ENCODE measurements at places on chromosomes 7 and 10. TPM values are rescaled to one million over a fixed set of nuclear protein-coding genes. Genes with fewer than 3 reads are reported as not detected.

The AFAP1L2 gene
- 27.3 TPM for polyA plus RNA-seq

The SPDYE11 gene
- polyA plus RNA-seq, result not detected

DNA sequence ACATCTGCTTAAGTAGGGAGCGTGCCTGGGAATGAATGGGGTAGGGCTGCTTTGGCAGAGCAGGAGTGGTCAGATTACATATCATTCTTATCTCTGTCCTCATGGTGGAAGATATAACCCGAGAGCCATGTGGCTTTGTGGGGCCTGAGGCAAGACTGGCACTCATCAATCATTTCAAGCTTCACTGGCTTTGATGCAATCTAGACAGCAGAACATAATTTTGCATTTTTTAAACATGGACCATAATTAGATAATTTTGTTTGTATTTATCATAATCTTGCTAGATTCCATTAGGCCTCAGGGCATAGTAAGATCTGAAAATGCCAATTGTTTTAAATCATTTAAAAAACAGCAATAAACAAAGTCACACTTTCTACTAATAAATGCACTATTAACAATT is 480.3 kb downstream of the NXPH1 start:
- no peak for DNase-seq

GRCh38 chr7:144908943-144909556 is 73.2 kb upstream of the TPK1 start:
- DNase-seq, result no peak

GRCh38 chr7:131203291-131203976 is 124.2 kb upstream of the MKLN1 start:
- no peak for DNase-seq

The KLF6 gene
- 31.9 TPM for polyA plus RNA-seq

GRCh38 chr7:113550966-113551365 is 367.8 kb downstream of the PPP1R3A start:
- DNase-seq, result no peak

DNA sequence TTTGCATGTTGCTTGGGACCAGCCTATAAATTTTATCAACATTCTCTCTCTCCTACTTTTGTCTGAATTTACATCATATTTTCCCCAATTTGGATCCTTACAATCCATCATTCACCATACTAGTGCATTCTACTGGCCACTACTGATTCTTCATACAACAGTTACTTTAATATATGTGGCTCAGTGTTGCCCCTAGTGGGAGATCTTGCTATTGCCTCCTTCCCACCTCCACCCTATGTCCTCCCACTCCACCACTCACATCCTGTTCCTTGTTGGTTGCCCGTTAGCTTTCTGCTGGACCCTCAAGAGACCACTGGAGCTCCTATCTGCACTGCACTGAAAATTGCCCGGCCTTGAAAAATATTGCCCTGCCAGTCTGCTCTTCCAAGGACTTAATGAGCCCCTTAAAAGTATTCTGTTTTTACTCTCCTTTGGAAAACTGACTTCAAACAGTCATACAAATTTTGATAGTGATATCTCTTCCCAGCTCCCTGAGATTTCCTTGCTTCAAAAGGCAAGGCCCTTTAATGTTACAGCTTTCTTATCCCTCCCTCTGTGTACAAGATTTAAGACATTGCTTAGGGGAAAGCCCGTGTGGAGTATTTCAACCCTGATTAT is 243.2 kb upstream of the TMEM229A start:
- peak; percentile 32 for DNase-seq

DNA sequence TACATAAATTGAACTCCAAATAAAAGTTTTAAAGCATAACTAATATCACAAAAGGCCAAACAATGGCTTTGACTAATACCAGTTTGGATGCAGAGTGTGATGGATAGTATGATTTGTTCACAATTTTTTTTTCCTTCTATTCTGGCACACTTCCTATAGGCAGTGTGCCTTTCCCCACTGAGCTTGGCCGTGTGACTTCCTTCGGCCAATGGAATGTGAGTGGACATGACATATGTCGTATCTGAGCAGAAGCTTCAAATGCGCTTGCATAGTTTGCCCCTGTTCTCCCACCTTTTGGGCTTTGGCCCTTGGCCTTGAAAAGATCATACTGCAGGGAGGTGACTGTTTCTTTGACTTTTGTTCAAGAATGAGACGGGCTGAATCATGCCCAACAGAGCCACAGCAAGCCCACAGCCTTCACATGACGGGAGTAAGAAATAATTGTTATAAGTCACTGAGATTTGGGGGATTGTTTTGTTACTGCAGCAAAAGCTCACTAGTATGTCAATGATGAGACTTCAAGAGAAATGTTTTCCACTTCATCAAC is 279.9 kb upstream of the NEBL start:
- DNase-seq, result no peak

GRCh38 chr7:8105449-8106095 is 137.0 kb downstream of the GLCCI1 start:
- DNase-seq, result no peak

- no peak for DNase-seq
These were observed 10.5 kb downstream of the NOD1 start for GRCh38 chr7:30468041-30468440.

The DLX6 gene
- polyA plus RNA-seq, result not detected

GRCh38 chr7:94908323-94909178 is 1.2 kb downstream of the PPP1R9A start:
- DNase-seq, result peak; percentile 57

DNA sequence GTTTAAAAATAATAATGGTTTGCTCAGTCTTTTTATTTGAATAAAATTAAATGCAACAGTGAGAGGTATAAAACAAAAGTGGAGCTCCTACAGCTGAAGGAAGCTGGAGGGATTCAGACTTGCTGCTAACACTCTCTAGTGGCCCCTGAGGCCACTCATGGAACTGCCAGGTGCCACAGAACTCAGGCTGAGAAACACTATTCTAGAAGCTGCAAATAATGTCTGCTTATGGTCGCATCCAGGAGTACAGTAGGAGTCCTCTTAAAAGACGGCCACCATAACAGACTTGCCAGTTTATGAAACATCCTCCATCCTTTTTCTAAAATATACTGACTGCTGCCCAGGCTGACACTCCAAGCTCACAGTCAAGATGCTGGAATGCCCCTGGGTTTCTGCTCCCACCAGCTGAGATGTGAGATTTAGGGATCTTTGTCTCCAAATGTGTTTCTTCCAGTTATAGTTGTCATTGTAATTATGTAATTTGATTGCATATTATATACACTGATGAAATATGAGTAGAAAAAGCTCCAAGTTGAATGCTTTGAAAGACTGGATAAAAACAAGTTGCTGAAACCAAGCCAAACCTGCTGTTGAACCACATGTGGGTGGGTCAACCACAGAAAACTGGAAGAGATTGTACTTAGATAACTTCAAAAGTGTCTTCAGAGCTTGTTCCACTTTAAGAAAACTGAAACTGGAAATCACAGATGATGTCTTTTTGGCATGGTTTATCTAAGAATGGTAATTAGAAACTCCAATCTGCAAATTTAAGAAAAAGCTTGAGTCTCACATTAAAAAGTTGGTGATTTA is 213.7 kb upstream of the AOAH start:
- no peak for DNase-seq

- no peak for DNase-seq
These were observed 36.7 kb downstream of the GLCCI1 start for GRCh38 chr7:8005279-8005678.

DNA sequence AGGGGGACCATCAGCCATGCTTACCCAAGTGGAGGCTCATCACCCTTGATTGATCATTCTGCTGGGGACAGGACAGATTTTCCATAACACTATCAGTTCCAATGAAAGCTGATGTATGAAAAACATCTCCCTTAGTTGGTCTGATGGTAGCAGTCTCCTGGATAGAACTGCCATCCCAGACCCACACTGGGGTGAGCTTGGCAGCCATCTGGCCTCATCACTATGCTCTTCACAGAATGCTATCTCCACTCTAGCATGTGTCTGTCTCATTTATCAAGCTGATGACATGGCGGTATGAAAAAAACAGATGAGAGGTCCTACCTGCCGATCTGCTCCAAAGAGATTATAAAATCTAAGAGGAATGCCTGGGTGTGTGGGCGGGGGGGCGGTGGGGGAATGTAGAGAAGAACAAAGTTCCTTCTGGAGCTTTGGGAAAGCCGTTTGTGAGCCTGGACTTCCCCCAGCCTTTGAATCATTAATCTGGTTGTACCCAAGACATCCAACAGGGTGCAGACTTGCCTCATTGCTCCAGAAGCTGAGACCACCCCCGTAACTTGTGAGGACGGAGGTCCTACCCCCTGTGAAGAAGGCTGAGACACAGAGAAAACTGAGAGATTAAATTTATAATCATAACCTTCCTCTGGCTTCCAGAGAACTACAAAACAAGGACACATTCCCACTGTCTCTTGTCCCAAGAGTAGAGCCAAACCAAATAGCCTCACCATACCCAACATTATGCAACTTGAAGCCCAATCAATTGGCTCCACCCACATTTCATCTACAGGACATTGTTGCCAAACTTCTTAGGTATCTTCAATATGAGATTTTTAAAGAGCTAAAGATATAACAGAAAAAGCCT is 340.8 kb downstream of the KCNMA1 start:
- peak; percentile 26 for DNase-seq

The FOXP2 gene
- polyA plus RNA-seq, result not detected

The VPS37D gene
- polyA plus RNA-seq, result 2.9 TPM

The CYP2C8 gene
- not detected for polyA plus RNA-seq

- DNase-seq, result no peak
These were observed 66.1 kb upstream of the FAM204A start for GRCh38 chr10:118408181-118408580.

- no peak for DNase-seq
These were observed 88.7 kb upstream of the DNAAF5 start for GRCh38 chr7:637826-638225.

- no peak for DNase-seq
These were observed 27.4 kb upstream of the GRID1 start for GRCh38 chr10:86393862-86394455.

- DNase-seq, result no peak
These were observed 2.5 kb downstream of the IGFBP3 start for GRCh38 chr7:45918556-45918955.

The ADCYAP1R1 gene
- polyA plus RNA-seq, result not detected

The YKT6 gene
- 130 TPM for polyA plus RNA-seq

GRCh38 chr7:127967281-127967680 is 64.0 kb downstream of the LRRC4 start:
- DNase-seq, result no peak

DNA sequence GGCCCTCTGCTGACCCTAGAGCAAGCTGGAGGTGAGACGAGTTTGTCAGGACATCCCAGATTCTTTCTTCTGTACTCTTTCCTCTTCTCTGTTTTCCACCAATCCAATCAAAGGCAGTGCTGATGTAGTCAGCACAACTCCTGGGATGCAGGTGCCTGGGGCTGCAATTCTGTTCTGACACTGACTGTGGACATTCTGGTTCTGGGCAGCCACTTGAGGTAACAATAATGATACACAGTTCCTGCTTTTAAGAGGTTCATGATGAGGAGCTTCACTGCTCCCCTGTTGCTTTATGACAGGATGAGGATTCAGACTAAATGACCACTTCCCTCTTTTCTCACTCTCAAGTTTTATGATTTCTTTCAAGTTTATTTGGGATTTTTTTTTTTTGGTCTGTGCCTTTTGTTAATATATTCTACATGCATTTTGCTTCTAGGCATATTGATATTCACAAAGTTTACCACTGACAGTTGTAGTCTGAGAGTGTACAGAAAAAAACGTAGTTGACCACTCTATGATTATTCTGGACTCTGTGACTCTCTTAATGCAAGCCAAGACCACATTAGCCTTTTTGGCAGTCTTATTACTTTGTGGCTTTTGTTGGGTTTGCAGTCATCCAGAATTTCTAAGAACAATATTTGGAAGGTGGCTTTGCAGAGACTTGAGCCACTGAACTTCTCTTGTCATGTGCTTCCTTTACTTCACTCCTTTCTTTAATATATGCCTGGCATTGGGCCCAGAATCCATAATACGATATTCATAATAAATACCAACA is 247.6 kb downstream of the AUTS2 start:
- DNase-seq, result no peak

DNA sequence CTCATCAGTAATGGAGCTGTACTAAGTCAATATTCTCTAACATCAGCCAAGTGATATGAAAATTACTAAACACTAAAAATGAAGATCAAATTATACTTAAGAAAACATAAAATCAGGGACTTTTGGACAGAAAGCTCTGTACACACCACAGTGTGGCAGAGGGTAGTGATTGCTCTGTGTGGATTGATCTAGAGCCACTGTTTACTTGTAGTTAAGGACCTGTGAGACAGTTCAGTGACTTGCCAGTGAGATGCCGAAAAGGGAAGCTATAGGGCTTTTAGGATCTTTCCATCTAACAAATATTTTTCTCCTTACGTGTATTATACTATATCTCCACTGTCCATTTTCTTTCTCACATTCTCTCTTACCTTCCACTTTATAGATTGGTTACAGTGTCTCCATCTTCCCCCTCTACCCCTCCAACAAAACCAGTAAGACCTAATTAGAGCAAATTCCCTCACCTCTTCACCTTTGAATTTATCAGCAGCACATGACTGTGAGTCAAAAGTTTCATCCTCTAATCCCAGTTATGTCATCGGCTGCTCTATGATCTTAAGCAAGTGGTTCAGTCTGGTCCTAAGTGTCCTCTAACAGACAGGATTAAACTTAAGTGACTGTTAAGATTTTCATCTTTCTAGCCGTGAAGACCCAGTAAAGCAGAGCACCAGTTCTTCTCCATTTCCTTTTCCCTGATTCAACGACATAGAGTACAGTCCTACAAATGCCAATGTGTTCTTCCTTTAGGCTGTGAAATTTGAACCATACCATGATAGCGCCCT is 6.9 kb downstream of the PIK3CG start:
- DNase-seq, result no peak

DNA sequence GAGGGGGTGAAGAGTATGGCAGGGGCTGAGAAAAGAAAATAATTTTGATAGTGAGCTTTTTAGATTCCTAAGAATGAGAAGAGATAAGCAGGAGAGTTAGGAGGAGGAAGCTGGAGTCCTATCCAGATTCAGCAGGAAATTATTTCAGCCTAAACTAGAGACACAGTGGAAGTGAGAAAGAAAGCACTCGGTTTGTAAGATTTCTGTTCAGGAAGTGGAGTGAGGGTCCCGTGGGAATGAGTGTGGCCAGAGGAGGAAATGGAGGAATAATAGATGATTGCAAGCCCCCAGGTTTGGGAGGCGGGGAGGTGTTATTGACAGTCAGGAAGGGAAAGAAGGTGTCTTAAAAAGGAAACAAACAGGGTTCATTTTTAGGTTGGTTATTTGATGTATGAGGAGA is 84.8 kb upstream of the NRP1 start:
- DNase-seq, result no peak

- no peak for DNase-seq
These were observed 10.0 kb downstream of the LOXL4 start for GRCh38 chr10:98257961-98258360.

DNA sequence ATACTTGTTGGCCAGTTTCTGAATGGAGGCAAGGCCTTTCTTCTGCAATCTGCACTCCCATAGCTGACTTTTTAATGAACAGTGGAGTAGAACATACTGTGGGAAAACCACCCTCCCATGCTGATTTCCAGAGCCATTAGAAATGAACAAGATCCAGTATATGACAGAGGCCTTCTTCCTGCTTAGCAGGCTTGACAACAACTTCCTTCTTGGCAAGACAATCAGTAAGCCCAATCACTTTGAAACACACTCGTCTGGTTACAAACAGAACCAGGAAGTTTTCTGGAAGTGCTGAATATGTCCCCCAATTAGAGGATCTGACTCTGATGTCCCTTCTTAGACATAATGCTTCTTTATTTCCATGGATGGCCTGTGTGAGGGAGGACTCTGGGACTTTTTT is 103.4 kb downstream of the SAMD9 start:
- no peak for DNase-seq

The GRM3 gene
- polyA plus RNA-seq, result not detected
